ENCODE measurements at places on chromosomes 5 and 9.

DNA sequence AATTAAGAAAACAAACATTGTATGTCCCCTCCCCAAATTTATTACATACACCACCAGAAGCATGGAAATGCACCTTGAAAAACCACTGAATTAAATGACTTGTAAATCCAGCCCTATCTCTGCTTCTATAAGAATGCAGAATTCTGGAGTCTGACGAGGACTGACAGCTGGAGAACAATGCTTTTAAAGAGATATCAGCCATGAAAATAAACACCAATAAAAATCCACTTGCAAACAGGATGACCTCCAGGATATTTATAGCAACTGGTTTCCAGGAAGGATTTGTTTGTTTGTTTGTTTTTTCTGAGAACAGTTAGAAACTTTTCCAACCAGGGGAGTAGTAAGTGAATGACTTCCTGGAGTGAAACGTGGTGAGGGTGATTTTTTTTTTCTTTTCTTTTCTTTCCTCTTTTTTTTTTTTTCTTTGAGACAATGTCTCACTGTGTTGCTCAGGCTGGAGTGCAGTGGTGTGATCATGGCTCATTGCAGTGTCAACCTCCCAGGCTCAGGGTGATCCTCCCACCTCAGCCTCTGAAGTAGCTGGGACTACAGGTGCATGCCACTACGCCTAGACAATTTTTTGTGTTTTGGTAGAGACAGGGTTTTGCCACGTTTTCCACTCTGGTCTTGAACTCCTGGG is 38.7 kb upstream of the SLC36A1 start:
- no peak for DNase-seq

DNA sequence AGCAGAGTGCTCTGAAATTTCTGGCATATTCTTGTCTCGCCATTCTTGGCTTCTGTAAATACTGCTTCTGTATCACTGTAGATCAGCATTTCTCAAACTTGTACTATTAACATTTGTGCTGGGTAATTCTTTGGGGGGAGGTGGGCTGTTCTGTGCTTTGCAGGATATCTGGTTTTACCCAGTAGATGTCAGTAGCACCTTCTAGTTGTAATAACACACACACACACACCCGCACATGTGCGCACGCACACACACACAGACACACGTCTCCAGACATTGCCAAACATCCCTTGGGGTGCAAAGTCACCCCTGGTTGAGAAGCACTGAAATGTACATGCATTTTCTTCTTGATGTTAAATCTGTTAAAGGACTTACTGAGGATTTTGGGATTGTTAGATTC is 304.1 kb downstream of the MAT2B start:
- DNase-seq, result no peak

DNA sequence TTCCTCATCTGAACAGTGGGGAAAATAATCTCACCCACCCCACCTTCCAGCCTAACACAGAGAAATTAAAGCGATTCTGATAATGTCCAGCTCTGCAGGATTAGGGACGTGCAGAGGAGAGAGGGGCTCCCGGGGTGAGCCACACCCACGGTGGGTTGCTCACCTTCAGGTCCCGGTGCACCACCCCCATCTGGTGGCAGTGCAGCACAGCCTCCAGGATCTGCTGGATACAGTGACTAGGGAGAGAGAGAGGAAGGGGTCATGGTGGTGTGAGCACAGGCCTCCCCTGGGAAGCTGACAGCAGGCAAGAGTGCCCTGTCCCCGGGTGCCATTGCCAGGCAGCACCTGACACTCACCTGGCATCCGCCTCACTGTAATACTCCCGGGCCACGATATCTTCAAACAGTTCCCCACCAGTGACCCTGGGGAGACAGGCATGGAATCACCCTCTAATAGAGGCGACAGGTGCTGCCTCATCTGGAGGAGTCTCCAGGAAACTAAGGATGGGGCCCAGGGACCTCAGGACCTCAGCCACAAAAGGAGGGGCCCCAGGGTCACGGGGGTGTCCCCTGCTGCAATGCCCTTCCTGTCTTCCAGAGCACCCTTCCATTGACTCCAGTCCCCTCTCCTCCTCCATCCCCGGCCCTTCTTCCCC is 33.0 kb downstream of the CAMK2A start:
- no peak for DNase-seq

GRCh38 chr5:139079991-139080610 is 118.1 kb downstream of the SIL1 start:
- DNase-seq, result no peak

DNA sequence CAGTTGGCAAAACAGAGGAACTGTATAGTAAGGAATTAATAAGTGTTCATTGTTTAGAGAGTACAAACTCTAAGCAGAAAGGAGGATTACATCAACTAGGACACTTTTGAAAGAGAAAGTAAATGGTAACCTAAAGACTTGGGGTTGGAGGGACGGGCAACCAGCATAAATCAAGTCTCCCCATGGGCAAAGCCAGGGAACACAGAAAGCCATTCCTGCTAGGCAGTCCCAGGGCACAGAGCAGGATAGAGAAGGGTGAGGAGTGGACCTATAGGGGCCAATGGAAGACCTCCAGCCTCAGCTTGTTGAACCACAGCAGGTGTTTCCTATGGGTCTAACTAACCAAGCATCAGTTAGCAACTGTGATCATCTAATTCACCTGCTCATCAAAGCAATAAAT is 9.2 kb upstream of the ERAP1 start:
- DNase-seq, result no peak

DNA sequence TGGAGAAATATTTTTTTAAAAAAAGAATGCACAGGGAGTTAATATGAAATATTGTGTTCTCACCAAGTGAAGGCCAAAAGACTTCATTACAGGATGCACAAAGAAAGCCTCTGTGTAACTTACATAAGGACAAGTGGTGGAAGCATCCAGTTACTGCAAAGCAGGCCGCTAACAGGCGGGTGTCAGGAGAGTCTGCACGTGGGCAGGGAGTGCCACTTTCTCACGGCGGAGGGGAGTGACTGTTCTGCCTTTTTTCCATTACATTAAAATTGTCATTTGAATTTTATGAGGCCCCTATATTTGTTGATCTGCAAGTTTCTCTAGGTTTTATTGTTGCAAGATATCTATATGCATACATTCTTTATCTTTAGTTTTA is 28.1 kb upstream of the SPATA31E1 start:
- no peak for DNase-seq

DNA sequence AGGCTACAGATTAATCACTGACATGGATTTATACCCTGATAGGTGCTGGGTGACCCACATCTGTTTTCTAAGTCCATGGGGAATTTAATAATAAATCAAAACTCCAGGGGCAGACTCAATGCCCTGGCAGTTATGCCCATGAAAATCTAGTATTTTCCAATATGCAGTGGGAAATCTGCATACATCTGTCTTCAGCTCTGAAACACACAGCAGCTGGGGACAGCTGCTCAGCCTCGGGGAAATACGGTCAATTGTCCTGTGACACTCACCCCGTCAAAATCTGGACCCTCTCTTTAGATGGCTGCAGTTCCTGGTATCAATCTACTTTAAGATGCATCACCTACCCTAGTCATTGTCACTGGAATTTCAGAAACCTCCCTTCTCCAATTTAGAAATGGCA is 12.7 kb upstream of the C1QTNF3 start:
- no peak for DNase-seq

GRCh38 chr9:126515001-126515872 is 98.5 kb upstream of the LMX1B start:
- DNase-seq, result no peak

- DNase-seq, result peak; percentile 24
Measured at GRCh38 chr9:129068990-129069861, 11.7 kb upstream of the DOLPP1 start.

DNA sequence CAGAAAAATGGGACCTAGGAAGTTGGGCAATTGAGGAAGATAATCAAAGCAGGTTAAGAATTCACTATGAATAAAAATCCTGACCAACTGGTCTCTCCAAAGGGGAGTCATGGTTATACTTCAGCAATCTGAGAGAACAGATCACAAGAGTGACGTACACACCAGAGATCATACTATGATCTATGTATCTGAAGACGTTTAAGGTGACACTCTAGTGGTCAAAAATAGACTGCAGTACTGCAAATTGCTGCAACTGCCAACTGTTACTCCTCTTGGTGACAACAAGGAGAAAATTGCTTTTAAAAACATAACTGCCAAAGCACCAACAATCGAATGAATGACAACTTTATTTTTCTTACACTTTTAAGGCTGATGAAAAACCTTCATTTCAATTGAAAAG is 4.9 kb downstream of the AK6 start:
- no peak for DNase-seq

- DNase-seq, result no peak
Measured at GRCh38 chr9:99222416-99223270, 561 bp downstream of the SEC61B start.

DNA sequence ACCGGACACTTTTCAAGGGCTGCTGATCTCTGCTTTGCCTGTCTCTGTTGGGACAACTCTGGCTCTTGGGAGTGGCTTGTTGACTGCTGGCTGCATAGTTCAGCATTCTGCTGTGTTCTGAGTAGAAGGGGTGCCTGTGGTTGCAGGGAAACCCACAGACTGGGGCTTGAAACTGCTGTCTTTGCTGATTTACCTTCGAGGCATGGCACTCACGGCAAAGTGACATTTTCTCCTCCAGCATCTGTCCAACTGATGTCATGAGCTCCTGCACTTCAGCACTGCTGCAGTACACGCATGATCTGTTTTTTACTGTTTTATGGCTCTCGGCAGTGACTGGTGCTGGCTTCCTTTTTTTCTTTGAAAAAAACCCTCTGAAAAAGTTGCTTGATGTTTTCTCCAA is 69.2 kb downstream of the SPATA31D1 start:
- DNase-seq, result no peak

DNA sequence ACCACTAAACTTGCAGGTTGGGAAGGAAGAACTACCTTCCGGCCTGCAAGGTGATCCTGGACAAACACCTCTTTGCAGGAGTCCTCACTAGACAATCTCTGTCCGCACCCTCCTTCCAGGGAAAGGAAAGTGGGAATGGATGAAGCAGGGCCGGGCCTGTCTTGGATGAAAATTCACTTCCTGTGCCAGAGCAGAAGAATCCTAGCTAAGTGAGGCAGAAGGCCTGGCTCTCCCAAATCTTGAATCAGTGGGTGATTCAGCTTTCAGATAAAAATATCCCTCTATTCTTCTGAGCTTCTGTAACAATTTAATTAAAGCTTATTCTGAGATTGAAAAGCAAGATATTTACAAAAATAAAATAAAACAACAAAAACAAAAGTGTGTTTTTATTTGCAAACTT is 281.9 kb upstream of the TLE4 start:
- DNase-seq, result no peak

DNA sequence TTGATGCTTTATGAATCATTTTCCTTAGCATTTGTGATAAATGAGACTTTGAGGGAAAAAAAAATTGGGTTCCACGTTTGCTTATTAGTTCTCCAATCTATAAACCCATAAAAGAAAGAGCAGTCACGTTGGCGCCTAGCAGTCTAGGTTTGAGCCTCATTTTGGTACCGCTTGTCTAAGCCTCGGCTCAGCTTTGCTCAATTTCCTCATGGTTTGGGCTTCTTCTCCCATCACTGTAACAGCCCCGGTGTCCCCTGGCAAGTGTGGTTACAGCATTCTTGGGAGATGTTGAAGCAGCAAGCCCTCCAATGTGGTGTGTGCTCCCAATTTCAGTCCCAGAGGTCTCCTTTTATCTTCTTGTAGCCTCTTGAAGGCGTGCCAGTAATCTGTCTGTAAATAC is 578.4 kb downstream of the CDK5RAP2 start:
- no peak for DNase-seq
